ENCODE measurements at places on chromosomes 11 and 22. TPM values are rescaled to one million over a fixed set of nuclear protein-coding genes. Genes with fewer than 3 reads are reported as not detected.

GRCh38 chr11:78594814-78595213 lies 20.1 kb upstream of the NARS2 start:
- no peaks in the 10 kb centered on the region for H3K36me3 ChIP-seq
- no peaks in the 10 kb centered on the region for H3K4me1 ChIP-seq
- DNase-seq = no peak
- H3K4me3 ChIP-seq = no peak overlapping the region

DNA sequence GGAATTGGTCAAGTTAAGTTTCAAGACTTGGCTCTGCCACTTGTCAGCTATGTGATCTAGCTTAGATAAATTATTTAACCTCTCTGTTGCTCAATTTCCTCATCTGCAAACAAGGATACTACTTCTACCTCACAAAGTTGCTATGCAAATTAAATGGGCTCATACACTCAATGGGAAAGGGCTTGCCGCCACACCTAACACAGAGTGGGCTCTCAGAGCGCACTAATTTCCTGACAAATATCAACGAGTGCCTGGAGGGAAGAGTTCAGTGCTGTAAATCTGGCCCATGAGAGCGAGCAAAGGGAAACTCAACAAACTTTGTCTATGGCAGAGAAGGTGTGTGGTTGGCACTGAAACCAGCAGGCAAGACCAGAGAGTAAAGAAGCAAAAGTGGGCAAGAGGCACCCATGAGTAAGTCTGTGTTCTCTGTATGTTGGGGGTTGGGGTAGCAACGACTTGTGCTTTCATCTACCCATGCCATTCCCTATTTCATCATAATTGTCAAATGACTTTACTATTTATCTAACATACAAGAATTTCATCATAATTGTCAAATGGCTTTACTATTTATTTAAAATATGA lies 60.7 kb upstream of the PHF21A start:
- H3K27me3 ChIP-seq = peaks cover 43% of the 10 kb centered on the region
- H3K4me1 ChIP-seq = no peaks in the 10 kb centered on the region
- H3K27ac ChIP-seq = no peak overlapping the region

DNA sequence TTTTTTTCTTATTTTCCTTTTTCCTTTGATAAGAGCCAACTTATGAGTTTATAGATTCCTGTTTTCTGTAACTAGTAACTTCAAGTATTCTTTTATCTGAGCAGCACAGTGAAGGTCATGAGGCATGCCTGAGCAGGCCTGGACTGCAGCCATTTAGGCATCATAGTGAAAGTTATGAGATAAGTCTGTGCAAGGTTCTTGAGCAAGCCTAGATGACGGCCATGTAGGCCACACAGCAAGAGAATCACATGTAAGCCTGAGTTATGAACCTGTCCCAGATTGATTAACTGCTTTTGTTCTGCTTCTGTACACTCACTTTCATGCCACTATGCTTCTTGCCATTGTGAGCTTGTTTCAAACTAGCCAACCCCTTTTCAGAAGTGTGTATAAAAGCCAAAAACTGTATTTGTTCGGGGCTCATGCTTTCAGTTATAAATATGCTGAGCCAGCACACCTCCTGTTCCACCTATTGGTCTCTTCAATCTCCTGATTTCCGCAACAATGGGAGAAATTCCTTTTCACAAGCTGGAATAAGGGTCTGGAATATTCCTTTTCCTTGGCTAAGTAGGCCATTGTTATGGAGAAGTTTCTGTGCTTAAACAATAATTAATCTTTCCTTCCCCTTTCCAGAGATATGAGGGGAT lies 745.7 kb downstream of the FAM181B start:
- no peaks in the 10 kb centered on the region for H3K27me3 ChIP-seq
- DNase-seq = no peak
- H3K27ac ChIP-seq = no peak overlapping the region
- no peaks in the 10 kb centered on the region for H3K4me1 ChIP-seq

DNA sequence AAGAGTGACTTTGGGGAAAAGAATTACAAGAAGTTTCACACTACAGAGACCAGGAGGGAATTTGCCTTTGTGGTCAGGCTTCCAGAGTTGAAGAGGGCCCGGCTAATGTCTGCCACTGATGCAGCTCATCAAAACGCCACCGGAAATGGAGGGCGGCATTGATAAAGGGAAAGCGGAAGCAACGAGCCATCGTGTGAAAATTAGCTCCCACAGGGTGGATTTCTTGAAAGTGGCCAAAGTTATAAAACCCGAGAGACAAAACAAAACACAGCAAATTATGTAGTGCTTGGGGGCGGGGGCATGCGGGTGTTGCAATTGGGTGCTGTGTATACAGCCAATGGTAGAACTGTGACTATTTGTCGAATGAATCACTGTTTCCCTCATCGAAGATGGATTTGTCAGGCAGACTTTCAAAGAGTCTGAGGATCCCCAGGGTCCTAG lies 113.0 kb downstream of the ADAMTS15 start:
- H3K36me3 ChIP-seq = no peaks in the 10 kb centered on the region
- no peaks in the 10 kb centered on the region for H3K4me1 ChIP-seq
- H3K4me3 ChIP-seq = no peak overlapping the region
- no peak for DNase-seq

- H3K4me1 ChIP-seq = peaks cover 39% of the 10 kb centered on the region
- H3K36me3 ChIP-seq = peaks cover 19% of the 10 kb centered on the region
- H3K27ac ChIP-seq = peak overlapping the region; percentile 97
Measured at GRCh38 chr11:57568330-57568766, 876 bp upstream of the UBE2L6 start.

GRCh38 chr22:38212442-38212841 lies 10.6 kb downstream of the MAFF start:
- no peak overlapping the region for H3K4me3 ChIP-seq
- no peaks in the 10 kb centered on the region for H3K36me3 ChIP-seq
- no peak for DNase-seq
- no peak overlapping the region for H3K27ac ChIP-seq
- H3K4me1 ChIP-seq = peaks cover 19% of the 10 kb centered on the region
- H3K27me3 ChIP-seq = no peaks in the 10 kb centered on the region

- H3K27ac ChIP-seq = no peak overlapping the region
- no peaks in the 10 kb centered on the region for H3K36me3 ChIP-seq
- H3K4me3 ChIP-seq = no peak overlapping the region
- H3K27me3 ChIP-seq = peaks cover 6% of the 10 kb centered on the region
- DNase-seq = no peak
- no peaks in the 10 kb centered on the region for H3K4me1 ChIP-seq
Measured at GRCh38 chr11:71182791-71183677, 69.3 kb downstream of the SHANK2 start.

DNA sequence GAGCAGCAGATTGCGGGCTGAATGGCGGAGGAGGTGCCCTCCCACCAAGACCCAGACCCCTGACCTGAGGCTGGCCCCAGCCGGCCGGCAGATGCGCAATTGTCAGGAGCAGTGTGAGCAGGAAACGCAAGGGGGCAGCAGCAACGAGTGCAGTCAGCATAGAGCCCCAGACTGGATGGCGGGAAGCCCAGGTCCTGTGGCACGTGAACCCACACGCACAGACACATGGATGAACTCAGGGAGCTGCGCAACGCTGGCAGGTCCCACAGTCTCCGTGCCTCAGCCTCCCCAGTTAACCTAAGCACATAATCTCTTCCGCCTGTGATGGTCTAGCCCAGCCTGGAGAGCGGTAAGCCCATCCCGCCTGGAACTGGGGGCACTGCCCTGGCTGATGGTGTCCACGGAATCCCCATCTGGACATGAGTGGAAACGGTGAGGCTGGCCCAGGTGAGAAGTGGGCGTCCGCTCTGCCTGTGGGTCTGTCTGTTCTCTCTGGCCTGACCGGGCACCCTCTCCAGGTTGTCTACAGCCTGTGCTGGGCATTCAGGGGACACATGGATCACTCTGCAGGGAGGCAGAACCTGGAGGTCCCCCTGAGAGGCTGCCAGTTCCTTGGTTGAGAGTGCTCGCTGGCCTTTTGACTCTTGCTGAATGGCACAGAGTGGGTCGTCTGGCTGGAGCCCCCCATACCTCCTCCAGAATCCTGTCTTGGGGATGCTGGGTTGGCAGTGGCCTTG lies 626 bp upstream of the TBX10 start:
- no peak overlapping the region for H3K27ac ChIP-seq
- no peaks in the 10 kb centered on the region for H3K36me3 ChIP-seq
- H3K4me3 ChIP-seq = no peak overlapping the region

The PHRF1 gene
- total RNA-seq = 42.7 TPM

The NAALAD2 gene
- total RNA-seq = not detected

The OR51B2 gene
- not detected for total RNA-seq
